Activated CD4-positive, alpha-beta T cell treated with anti-CD3 and anti-CD28 coated beads for 4 hours (primary cell): ENCODE measurements at places on chromosomes 5 and 9.

- no peak for DNase-seq
Measured at GRCh38 chr9:93661591-93661990, 85.2 kb downstream of the PHF2 start.

DNA sequence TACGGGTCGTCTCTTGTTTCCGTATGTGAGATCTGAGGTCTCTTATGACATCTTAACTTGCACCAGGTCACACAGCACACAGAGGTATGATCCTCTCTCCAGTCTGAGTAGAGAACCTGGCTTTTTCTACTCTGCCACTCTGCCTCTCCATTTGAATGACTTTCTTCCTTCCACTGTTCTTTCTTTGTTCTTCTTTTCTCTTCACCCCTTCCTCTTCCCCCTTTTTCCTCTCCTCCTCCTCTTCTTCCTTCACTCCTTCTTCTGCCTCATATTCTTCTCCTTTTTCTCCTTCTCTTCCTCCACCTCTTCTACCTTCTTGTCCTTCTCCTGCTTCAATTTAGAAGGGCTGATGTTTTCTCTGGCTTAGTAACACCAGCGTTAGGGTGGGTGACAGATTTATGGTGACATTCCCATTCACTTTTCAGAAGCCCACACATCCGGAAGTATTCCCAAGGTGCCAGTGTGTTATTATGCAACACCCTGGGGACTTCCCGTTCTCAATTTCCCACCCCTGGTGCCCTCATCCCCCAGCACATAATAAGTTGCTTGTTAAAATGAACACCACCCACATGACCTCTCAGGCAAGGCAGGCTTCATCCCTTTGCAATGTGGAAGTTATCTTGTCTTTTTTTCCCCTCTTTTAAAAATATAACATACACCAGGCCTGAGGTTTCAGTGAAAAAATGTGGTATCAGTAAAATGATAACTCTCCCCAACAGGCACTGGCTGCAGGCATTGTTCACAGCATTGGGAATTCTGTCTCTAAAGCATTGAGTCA, 122.0 kb downstream of the PAPPA start:
- DNase-seq, result no peak

DNA sequence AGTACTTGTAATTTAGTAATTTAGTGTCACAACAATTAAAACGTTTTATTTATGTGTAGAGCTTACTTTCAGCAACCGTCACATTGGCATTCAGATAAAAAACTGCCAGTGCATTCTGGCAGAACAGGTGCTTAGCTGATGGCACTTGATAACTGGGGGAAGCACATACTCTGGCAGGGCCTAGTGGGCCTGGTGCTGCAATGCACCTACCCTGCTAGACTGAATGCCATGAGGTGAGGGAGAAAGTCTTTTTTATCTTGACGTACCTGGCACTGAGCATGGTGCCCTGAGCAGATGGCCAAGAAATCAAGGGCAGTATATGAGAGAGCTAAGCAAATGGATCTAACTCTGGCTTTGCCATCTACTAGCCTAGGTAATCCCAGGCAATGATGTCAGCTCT, 280.6 kb upstream of the EFNA5 start:
- no peak for DNase-seq

DNA sequence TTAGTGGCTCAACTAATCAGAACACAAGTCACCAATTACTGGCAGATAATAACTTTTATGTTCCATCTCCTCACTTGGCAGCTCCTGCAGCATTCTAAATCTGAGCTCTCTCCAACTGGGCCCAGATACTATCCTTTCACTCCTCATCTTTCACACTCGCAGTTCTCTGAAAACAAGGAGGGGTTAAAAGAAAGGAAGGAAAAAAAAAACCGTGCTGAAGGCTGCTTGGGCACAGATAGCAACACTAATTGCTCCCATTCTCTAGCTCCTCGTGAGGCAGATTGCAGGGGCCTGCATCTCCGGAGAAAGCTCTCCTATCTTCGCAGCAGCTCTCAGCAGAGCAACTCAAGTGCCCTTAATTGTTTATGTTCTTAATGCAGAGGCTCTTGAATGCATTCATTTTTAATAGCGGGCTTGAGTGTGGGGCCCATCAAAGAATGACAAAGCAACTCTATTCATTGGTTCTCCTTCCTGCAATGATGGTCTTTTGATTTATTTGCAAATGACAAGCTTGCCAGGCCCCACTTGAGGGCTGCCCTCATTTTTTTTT, 23.9 kb downstream of the TLE1 start:
- DNase-seq, result no peak

DNA sequence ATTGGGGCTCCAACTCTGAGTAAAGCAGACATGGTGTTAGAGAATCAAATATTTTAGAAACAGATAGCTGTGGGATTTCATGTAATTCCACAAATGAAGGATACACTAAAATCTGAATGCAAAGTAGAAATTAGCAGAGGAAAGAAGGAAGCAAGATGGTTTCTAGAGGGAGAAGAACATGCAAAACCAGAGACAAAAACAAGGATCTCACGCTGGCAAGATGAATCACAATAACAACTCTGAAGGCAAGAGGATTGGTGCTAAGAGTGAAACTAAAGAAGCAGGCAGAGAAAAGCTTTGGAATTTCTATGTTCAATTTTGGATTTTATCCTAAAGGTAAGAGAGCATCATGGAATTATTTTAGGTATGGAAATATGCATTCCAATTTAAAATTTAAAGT, 857.2 kb upstream of the COX7C start:
- DNase-seq, result no peak

GRCh38 chr9:36214571-36214970, 23.9 kb downstream of the CLTA start:
- no peak for DNase-seq

DNA sequence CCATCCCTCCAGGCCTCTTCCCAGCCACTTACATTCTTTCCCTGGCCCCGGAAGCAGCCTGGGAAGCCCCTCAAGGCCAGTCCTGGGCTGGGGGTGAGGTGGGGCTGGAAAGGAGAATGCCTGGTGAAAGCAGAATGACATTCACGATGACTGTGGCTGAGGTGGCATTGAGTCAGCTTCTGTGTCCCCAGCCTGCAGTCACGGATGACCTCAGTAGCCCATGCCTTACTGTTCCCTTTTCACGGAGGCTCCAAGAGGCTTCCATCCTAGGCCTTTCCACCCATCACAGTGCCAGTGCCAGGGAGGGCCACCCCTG, 2.7 kb downstream of the PRDM12 start:
- no peak for DNase-seq

- DNase-seq, result no peak
Measured at GRCh38 chr5:18072600-18072999, 438.3 kb downstream of the TAF11L14 start.

- no peak for DNase-seq
Measured at GRCh38 chr5:145014109-145014508, 821.0 kb downstream of the PRELID2 start.
